ENCODE measurements at places on chromosomes 3 and 15. TPM values are rescaled to one million over a fixed set of nuclear protein-coding genes. Genes with fewer than 3 reads are reported as not detected.

DNA sequence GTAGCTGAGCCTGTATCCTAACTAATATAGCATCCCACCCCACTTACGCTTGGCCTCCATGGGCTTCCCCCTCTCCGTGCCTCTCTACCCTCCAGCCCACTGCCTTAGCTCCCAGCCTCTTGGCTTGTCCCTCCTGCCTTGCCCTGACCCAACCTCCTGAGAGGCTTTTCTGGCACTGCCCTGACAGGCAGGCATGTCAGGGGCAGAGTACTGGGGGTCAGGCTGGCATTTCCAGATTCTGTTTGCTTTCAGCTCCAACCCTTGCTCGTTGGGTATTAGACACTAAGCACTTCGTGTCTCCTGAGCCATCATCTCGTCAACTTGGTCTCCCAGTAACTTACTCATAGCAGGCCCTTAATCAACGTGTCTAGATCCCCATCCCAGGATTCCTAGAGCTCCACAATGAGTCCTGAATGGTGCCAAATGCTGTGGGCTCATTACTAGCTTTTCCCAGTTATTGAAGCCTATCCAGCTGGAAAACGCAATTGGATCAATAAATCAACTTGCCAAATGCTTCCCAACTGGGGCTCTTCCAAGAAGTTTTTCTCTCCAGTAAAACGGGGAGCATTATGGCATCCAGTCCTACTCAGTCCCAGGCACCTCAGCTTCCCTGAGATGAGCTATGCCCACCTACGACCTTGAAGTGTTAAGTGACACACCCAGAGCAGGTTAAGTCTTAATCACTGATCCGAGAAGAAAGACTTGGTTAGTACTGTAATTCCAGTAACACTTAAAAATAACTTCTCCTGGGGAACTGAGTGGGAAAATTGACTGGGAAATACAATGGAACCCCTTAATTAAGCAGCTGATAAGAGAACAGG is 78.5 kb upstream of the DLG1 start:
- DNase-seq = no peak

The PCSK6 gene
- total RNA-seq = 0.28 TPM

The FOXL2 gene
- total RNA-seq = not detected

The IDH3A gene
- total RNA-seq = 47.6 TPM

DNA sequence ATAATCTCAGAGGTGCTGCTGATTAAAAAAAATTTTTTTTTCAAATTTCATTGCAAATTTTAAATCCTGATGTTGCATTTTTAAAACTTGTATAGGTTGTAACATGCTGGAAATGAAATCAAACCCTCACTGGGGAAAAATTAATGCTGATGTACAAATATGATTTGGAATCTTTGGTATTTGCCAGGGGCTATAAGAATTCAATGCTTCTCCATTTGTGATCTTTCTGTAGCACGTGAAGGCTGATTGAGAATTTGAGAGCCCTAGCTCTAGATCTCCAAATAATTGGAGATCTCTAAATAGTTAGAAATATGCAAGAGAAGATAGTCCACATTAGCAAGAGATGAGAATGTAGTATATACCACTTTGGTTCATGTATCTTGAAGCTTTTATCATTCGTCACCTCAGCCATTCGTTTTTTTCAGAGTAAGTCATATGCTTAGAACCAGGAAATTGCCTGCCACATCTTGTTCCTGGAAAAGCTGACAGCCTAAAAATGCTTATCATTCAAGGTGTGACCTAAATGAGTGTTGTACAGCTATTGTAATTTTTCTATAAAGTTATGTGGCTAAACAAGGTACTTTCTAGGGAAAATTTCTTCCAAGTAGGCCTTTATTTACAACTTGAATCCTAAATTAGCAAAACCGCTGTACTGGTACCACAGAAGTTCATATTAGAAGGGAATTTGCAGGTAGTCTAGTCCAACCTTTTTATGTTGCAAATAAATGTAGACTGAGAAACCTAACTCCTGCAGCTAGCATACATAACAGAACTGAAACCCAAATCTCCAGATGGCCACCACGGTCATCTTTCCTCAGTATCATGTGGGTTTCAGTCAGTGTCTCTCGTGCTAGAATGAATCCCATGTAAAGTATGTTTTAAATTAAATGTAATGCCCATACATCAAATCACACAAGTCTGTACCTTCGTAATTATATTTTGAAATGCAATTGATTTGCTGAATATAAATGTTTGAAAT is 48.5 kb downstream of the FNDC3B start:
- DNase-seq = no peak

- no peak for DNase-seq
Measured at GRCh38 chr3:31004025-31004678, 109.7 kb upstream of the GADL1 start.

DNA sequence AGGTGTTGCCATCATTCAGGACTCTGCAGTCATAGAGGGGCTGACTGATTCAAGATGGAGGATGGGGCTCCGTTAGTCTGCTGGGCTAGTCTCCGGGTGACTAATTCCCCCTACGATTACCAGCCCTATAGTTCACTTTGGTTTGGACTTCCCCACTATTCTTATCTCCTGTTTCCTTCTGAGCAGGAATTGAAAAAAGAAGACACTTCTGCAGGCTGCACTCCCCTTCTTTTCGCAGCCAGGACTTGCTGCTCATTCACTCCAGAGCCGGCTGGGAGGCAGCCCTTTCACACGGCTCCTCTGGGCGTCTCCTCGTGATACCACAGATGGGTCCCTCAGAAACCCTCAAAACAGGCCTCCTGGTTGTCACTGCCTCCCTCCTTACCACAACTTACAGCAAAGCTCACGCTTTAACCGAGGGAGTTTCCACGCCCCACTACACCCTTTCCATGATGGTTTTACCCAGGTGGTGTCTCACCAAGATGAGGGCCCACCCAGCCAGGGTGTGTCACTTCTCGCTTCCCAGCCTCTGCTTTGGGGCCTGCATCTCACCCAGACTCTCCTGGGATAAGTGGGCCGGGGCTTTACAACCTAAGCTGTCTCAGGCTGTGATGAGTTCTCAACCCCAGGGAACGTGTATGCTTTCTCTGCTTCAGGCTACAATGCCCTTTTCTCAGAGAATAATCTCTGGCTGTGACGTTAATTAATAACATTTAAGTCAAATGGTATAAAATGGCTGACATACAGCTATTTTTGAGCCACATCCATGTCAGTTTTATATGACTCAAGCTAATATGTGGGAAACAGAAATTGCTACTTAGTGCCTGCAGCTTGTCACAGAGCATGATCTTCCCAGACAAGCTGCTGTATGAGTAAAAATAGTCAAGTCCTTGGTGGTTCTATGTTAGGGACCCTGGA is 11.9 kb downstream of the CX3CR1 start:
- DNase-seq = peak; percentile 15

- DNase-seq = no peak
Measured at GRCh38 chr3:134922866-134923265, 127.8 kb downstream of the EPHB1 start.

The PRTG gene
- total RNA-seq = not detected
